Foreskin melanocyte (primary cell): ENCODE measurements at places on chromosomes 13 and 19.

DNA sequence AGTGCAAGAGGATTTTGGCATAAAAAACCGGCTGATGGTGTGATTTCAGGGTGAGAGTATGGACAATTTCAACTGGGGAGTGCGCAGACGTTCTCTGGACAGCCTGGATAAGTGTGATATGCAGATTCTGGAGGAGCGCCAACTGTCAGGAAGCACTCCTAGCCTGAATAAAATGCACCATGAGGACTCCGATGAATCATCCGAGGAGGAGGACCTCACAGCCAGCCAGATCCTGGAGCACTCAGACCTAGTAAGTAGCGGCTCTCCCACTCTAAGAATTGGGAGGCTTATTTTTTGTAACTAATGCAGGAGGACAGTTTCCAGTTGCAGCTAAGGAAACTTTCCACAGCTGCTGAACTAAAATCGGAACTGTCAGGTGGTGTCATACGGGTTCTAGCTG lies 53.6 kb downstream of the ZAR1L start:
- peak; percentile 48 for DNase-seq

GRCh38 chr19:13764821-13765394 lies 586 bp downstream of the MRI1 start:
- DNase-seq, result no peak

GRCh38 chr13:33283195-33283911 lies 2.2 kb downstream of the STARD13 start:
- DNase-seq, result no peak

- no peak for DNase-seq
These were observed 10.0 kb downstream of the PMIS2 start for GRCh38 chr19:35595928-35596327.

DNA sequence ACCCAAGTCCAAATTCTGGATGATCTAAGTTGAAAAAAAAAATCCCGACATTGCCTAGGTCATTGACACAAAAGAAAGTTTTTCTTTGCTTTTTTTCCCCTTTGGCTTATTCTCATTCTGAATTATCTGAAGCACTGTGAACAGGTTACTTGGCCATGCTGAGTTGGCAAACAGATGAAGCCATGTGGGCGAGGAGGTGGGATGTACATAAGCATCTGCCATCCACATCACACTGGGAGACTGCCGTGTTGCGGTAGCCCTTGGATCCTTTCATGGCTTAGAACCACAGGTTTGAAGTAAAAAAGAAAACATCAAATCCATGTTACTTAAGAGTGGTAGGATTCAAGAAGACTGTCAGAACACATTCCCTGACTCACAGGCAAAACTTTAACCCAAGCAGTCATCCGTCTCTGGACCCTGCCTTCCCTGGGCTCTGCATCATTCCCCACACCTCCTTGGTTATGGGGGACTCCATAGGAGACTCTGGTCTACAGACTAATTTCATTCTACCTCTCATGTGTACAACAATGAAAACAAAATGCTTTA lies 242.5 kb upstream of the SERP2 start:
- DNase-seq, result no peak

GRCh38 chr19:51739466-51740213 lies 12.0 kb downstream of the FPR1 start:
- DNase-seq, result no peak

DNA sequence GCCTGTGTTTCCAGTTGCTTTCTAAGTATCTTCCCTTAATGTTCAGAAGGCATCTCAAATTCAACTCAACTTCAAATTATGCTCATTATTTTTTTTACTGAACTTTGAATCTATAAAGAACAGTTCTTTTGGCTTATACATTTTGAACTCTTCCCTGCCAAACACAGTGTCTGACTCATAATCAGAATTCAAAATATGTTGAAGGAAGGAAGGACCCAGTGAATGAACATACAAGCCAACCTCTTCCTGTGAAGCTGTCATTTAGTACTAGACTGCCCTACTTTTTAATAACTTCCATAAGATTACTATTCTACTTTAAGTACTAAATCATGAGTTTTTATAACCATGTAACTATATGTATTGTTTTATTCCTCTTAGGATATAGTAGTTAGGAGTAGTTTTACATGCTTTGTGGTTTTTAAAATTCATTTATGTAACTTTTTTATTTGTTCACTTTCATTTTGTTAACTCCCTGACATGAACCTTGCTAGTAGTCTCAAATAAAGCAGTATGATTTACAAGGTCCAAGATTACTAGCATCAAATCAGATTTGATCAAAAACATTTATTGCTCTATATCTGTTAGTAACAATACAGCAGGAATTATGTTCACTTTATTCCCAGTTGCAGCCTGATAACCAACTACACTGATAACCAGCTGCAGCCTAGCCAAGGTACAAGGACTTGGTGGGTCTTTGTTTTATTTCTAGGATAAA lies 6.4 kb downstream of the NUDT15 start:
- peak; percentile 33 for DNase-seq

DNA sequence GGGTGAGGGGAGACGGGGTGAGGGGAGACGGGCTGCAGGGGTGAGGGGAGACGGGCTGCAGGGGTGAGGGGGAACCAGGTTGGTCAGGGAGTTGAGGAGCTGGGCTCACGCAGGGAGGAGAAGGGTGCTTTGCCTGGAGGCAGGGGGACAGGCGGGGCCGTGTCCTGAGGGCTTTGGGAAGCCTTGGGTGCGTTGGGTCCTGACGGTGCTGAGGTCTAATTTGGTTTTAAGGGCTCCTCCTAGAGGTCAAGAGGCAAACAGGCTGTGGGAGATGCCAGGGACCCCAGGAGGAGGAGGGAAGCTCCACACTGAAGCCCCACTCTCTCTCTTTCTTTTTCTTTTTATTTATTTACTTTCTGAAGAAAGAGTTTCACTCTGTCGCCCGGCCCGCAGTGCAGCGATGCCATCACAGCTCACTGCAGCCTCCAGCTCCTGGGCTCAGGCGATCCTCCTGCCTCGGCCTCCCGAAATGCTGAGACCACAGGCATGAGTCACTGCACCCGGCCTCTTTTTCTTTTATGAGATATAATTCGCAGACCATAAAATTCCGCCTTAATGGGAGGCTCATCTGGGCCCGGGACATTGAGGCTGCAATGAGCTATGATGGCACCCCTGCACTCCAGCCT lies 9.3 kb upstream of the MISP start:
- DNase-seq, result no peak

DNA sequence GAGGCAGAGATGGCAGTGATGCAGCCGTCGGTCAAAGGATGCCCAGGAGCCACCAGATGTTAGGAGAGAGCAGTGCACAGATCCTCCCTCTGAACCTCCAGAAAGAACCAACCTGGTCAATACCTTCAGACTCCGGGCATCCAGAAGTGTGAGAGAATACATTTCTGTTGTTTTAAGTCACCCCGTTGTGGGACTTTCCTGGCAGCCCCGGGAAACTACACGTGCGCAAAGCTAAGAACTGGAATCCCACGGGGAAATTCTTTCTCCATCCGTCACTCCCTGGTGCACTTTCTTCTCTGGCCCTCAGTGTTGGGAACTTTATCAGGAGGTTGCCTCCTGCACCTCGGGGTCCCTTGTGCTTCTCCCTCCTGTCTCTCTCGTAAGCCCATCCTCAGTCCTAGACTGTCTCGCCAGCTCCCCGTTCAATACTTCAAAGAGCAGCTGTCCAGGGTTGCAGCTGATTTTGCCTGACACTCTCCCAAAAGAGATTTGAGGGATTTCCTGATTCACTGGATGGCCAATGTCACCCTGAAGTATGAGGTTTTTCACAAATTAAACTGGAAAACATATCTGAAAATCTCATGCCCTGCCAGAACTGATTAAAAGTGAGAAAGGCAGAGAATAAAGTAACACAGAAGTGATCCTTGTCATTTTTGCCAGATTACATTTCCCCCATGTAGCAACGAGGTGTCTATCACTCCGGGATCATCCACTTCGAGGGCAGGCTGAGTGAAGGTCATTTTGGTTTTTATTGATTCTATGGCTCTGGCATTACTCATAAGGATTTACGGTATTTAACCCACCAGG lies 136.8 kb downstream of the DCT start:
- DNase-seq, result no peak

- no peak for DNase-seq
These were observed 181.2 kb downstream of the COL4A1 start for GRCh38 chr13:110125613-110126272.
